NCI-H1436 (cell line): ENCODE measurements at places on chromosomes 16 and 17.

DNA sequence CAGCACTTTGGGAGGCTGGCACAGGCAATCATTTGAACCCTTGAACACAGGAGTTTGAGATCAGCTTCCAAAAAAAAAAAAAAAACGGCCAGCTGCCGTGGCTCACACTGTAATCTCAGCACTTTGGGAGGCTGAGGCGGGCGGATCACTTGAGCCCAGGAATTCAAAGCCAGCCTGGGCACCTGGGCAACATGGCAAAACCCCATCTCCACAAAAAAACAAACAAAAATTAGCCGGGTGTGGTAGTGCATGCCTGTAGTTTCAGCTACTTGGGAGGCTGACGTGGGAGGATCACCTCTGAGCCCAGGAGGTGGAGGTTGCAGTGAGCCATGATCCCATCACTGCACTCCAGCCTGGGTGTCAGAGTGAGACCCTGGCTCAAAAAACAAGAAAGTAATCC lies 39.0 kb downstream of the GRB2 start:
- no peak for DNase-seq

GRCh38 chr17:981292-981658 lies 1.7 kb upstream of the NXN start:
- DNase-seq = no peak

GRCh38 chr17:29929533-29930408 lies at the start of gene SSH2:
Gene SSH2 (minus strand): TSS chr17:29930228. CDS start chr17:29930000, 228 bp downstream.
- DNase-seq = peak; percentile 92

DNA sequence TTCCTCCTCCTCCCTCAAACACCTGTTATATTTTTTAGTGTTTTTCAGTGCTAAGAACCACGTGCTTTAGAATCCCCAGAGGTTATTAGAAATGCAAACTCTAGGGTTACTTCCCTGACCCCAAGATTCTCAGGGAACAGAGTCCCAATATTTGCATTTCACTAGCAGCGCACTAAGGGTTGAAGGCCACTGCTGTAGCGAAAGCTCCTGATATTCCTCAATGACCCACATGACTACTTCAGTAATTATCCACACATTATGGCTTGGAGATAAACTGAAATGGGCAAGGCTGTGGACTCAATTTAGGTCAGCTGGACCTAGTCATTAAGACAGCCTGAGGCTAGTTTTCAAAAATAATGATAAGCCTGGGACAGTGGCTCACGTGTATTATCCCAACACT lies 78.5 kb upstream of the BCAR1 start:
- no peak for DNase-seq

DNA sequence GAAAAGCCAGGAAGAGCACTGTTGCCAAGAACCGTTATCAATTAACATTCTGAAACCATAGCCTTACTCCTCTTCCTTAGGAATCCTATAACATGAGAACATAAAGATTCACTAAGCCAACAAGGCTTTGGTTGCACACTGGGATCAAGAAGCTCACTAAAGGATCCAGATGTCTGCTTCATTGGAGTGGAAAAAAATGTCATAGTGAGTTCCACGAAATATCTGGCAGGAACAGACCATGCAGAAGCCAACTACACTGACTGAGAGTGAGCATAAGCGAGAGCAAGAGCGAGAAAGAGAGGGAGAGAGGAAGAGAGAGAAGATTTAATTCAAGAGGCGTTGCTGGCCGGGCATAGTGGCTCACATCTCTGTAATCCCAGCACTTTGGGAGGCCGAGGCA lies 13.4 kb upstream of the MEIOC start:
- no peak for DNase-seq

DNA sequence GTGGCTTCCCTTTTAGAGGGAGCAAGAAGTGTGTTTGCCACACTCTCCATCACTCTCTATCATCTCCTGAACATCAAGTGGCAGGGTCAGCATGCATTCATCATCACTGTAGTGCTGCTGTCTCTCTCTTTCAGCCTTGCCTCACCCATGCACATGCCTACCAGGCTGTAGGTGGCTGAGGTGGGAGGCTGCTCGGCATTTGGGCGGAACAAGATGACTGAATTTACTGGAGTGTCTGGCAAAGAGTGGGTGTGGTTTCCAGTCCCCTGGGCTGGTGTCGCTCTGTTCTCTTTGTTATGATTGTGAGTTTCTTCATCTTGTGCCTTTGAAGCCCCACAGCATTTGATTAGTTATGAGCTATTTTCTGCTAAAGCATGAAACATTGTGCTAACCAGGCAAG lies 541.9 kb upstream of the EEF2KMT start:
- DNase-seq = no peak

DNA sequence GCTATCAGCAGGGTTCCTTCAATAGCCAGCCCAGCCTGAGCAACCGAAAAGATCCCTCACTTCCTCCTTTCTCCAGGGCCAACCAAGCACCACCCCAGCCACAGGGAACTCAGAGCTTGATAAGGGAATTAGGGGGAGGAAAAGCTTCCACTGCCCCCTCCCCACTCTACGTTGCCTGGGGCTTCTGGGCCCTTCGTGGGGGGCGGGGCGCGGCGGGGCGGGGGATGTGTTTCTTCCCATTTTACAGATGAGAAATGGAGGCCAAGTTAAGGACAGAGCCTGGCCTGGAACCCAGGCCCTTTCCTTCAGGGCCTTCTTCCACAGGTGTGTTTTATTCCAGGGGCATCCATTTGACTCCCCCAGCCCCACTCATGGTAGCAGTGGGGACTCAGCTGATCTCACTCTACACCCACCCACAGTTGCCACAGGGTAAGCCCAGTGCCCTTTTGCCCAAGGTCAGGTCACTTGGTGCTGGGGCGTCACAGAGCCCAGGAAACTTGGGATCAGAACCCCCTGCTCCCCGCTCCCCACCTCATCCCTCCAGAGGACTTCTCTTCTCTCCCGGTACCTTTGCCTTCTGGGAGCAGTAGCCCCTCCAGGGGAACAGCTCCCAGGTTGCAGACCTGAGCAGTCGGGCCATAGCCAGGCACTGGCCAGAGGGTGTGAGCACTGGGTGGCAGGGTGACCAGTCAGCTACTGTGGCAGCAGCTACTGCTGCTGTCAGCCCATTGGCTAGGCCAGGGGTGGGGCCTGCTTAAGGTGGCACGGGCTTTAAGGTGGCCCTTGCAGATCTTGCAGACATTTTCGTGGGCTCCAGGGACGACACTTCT lies at the start of gene LDHD:
Gene LDHD (minus strand): TSS at position 700 of the 830 bp plus-strand sequence. CDS start 60 bp downstream, at position 640.
- DNase-seq = peak; percentile 15

GRCh38 chr16:14011846-14012245 lies 59.3 kb upstream of the MRTFB start:
- no peak for DNase-seq

DNA sequence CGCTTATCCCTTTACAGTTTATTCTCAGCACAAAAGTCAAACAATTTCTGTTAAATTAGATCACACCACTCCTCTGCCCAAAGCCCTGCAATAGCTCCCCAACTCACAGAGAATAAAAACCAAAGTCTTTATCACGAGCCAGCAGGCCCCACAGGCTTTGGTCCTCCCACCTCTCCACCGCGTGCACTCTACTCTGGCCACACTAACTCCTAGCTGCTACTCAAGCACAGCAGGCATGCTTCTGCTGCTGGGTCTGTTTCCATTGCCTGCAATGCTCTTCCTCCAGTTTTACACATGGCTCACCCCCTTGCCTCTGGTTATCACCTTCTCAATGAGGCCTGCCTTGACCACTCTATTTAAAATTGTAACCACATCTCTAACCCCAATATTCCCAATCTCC lies 27.6 kb downstream of the HELZ start:
- DNase-seq = no peak

- DNase-seq = no peak
These were observed at the start of gene NEURL4 for GRCh38 chr17:7328840-7329373. Gene NEURL4 (minus strand): TSS chr17:7329335. CDS start chr17:7329312, 23 bp downstream.

DNA sequence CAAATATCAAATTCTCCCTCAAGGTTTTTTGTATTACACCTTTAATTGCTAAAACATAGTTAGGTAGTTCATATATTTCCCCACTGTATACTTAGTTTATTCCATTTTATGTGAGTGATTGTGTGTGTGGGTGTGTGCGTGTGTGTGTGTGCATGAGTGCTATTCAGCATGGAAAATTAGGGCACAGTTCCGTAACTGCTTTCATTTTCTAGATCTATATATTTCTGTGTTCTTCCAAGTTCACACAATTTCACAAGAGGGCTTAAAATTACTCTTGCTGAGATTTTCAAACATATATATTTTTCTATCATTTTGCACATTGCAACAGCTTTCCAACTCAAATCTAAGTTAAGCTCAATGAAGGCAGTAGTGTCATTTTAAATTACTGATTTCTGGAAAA lies 782.9 kb upstream of the SOX9 start:
- DNase-seq = no peak

DNA sequence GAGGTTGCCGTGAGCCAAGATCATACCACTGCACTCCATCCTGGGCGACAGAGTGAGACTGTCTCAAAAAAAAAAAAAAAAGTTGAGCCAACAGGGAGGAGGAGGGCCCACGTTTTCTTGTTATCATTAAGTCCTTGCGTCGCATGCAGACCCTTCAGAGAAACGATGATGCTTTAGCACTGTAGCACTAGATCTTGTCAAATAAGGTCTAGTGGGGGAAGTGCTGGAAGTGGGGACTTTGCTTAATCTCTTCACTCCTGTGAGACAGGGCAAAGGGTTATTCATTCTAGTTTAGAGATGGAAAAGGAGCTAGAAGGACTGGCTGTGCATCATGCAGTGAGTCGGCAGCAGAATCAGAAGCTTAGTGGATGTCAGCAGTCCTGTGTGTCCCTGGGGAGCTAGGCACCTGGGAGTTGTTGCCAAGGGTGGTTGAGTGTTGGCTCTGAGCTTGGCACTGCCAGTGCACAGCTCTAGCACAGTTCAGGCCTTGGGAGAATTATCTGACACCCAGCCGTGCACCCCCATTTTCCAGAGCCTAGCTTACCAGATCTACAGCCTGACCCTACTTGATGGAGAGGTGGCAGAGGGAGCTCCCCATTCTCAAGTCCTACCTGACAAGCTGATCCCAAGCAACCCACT lies 33.4 kb upstream of the TBX2 start:
- peak; percentile 15 for DNase-seq

DNA sequence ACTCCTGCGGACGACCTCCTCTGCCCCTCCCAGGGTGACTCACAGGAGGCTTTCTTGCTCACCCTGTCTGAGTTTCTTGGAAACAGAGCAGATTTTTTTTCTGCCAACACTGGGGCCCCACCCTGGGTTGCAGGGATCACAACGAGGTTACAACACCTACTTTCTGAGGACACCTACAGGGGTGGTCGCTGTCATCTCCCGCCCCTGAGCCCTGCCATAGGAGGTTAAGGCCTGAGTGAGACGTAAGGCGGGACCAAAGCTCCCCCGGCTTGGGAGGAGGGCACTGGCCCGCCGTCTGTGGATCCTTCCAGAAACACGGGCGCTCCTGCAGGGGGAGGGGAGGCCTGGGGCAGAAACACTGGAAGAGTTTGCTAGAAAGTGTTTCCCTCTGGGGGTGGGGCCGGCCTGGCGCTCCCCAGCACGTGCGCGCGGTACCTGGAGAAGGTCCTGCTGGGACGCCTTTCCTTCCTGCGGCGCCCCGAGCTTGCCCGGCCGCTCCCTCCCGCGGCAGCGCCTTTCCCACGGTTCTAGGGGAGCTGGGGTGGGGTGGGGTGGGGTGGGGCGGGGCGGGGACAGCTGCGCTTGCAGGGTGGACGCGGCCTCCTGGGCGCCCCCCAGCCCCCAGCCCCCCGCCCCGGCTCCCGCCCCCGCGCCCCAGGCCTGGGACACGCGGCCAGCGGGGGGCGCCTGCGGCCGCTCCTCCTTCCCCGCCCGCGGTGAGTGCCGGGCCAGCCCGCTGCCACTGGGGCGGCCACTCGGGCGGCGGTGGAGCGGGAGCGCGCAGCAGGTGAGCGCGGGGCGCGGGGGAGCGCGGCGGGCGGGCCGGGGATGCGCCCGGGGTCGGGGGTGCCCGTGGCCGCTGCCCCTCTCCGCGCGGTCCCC lies 20.7 kb upstream of the ADCY7 start:
- peak; percentile 49 for DNase-seq

DNA sequence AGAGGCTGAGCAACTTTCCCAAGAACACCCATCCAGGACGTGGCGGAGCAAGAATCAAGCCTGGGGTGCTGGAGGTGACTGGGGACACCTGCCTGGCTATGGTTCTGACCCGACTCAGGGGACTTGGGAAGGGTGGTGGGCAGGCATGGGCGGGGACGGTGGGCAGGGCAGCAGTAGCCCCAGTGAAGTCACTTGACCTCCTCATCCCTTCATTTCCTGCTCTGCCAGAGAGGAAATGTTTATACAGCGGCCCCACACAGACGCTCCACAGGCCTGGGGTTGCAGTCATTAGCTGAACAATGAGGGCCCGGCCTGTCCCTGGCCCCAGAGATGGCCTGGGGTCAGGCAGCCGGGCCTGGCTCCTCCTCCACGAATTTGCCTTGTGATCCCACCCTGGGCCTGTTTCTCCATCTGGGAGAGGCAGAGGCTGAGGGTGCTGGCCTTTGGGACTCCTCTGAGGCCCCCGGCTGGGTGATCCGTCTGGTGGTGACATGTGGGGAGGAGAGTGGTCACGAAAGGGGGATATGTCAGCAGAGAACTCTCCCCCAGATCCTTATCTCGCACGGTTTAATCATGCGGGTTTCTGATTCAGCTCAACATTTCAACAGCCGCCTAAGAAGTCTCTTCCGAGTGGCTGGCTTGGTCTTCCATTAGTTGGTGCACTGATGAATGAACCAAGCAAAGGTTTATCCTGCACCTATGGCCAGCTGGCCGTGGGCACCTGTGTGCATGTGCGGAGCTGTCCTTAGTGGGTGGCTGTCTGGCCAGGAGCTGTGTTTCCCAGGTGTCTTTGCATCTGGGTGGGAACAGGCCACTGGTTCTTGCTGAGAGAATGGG lies 175.9 kb downstream of the IRF8 start:
- no peak for DNase-seq

DNA sequence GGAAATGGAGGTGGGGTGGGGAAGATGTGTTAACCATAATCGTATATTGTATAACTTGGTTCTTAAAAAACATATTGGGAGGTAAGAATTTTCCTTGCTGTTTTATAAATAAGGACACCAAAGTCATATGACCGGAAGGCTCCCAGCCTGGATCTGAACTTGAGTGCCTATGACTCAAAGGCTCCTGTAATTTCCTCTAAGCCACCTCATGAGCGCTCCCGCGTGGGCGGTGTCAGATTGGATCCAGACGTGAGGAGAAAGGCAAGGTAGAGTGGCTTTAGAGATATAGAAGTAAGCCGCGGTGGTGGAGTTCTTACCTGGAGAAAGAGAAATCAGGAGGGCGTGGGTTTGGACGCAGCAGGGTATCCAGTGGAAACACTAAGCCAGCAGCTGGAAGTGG lies 196.2 kb upstream of the NLRP1 start:
- no peak for DNase-seq

GRCh38 chr16:82481455-82481854 lies 145.3 kb upstream of the CDH13 start:
- DNase-seq = no peak

- no peak for DNase-seq
These were observed 572 bp downstream of the MPG start for GRCh38 chr16:78444-79150.
